ENCODE measurements at places on chromosomes 7 and 10.

- no peak for DNase-seq
These were observed 56.8 kb downstream of the CACNB2 start for GRCh38 chr10:18196806-18197550.

GRCh38 chr7:51019191-51019844 is 236.6 kb upstream of the GRB10 start:
- no peak for DNase-seq

DNA sequence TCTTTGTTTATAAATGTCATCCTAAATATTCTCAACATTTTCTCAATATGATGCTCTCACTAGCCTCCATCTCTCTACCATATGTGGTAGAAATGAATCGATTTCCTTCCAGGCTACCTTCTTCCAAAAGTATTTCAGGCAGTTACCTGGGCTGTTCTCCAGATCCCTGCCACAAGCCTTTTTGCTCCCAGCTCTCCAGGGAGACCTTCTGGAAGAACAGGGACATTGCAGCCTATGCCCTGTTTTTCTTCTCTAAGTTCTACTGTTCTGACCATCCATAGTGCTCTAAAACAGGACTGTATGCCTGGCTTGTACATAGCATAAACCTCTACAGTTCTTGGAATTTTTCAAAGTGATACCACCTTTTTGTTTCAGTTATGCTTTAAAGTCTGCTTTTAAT is 552.8 kb downstream of the ANKRD7 start:
- no peak for DNase-seq

DNA sequence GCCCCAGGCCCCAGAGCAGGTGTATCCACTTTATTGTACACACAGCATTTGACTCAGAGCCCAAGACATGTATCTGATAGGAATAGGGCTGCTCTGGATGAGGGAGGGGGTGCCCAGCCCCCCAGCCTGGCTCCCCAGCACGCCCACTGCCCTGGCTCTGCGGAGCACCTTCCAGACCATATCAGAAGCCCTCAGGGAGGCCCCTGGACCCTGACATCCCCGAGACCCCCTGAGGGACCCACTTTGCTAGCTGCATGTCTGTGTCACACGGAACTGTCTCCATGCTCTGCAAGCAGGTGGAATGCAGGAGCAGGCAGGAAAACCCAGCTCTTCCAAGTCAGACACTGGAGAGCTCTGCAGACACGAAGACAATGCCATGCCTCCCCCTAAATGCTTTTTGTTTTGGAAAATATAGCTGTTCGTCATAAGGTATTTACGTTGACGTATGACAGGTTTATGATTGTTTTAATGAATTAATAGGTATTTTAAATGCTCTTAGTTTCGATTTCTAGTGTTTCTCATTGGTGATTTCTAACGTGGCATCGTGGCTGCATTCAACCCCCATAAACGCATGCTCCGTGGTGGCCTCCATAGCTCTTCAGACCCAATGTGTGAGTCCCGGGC is 92.8 kb upstream of the INSIG1 start:
- DNase-seq, result no peak

- no peak for DNase-seq
These were observed 73.3 kb upstream of the GSDME start for GRCh38 chr7:24830440-24831050.

GRCh38 chr10:114359041-114359952 is 45.0 kb downstream of the AFAP1L2 start:
- no peak for DNase-seq

DNA sequence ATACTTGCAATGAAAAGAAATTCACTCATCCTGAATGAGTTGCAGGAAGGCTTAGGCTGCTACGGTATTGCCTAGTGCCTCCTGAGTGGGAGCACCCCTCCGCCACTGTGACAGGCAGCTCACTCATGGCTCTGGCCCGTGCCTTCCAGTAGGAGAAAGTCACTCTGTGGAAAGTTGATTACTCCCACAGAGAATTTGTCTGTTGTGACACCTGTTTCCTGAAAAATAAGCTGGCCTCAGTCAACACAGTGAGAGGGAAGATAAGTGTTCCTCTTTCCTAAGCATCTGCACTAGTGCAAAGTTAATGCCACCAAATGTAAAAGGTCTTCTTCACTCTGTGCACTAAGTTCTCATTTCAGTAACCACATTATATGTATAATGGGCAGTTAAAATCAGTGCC is 158.8 kb upstream of the INHBA start:
- DNase-seq, result no peak

- no peak for DNase-seq
These were observed 584.7 kb downstream of the PHTF2 start for GRCh38 chr7:78383096-78383880.

DNA sequence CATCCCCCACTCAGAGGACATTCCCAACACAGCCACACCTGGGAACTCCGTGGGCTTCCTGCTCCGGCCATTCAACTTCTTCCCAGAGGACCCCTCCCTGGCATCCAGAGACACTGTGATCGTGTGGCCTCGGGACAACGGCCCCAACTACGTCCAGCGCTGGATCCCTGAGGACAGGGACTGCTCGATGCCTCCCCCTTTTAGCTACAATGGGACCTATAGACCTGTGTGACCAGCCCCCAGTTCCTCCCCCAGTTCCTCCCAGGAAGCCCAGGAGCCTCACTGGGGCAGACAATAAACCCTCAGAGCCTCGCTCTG is 8.6 kb downstream of the AOC1 start:
- DNase-seq, result no peak

GRCh38 chr7:105677817-105678573 is 96.7 kb upstream of the EFCAB10 start:
- peak; percentile 46 for DNase-seq

DNA sequence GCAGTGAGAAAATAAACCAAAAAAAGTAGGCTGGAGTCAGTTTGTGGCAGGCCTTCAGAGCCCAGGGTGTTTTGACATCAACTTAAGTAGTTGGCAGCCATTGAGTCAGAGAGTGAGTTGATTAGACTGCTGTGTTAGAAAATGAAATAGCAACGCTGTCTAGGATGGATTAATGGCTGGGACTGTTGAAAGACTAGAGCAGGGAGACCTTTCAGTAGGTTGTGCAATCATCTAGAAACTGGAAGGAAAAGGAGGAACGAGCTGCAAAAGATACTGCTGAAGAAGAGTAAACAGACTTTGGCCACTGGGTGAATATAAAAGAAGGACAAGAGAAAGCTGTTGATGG is 28.6 kb upstream of the TRIL start:
- no peak for DNase-seq

- DNase-seq, result no peak
These were observed 13.6 kb downstream of the PDLIM1 start for GRCh38 chr10:95277201-95277570.

- no peak for DNase-seq
These were observed 27.4 kb upstream of the GNAI1 start for GRCh38 chr7:80107278-80107677.

DNA sequence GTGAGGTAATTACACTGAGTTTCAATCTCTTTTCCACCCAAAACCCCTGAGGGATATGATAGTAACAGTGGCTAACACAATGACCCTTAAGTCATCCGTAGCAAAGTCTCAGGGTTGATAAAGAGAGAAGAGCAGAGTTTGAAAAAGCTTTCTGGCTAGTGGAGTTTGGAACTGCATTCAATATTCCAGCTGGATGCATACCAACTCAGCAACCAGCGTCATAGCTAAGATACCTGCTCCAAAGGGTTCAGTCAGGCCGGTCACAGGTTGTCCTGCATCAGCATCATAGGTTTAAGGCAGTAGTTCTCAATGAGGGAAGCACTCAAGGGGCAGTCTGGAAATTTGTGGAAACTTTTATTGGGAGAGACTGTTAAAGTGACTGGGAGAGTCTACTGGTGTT is 93.5 kb downstream of the CNOT4 start:
- no peak for DNase-seq

DNA sequence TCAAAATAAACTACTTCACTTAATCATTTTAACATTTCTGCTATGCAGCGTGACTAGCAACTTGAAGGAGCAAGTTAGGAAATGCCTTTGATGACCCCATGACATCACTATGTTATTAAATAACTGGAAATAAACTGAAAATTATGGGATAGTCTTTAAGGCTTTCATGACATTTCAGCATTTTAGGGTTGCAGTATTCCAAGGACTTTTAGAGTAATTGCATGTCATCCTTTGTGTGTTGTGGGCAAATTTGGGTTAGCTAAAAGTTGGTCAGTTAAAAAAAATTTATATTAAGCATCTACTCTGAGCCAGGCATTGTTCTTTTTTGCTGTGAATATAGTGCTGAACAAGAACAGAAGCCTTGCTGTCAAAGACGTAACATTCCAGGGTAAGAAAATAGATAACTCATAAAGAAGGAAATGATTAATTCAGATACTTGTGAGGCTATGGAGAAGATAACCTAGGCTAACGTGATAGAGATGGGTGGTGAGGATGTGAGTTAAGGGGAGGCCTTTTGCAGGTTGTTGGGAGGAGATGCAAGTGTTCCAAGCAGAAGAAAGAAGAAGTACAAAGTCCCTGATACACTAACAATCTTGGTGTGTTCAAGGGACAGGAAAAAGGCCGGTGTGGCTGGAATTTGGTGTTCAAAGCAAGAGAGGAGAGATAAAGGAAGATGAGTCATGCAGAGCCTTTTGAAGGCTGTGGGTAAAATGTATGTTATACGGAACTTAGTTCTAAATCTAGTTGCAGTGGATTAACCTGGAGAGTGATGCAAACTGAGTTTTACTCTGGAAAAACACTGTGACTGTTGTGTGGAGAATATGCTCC is 610.2 kb downstream of the AUTS2 start:
- no peak for DNase-seq

DNA sequence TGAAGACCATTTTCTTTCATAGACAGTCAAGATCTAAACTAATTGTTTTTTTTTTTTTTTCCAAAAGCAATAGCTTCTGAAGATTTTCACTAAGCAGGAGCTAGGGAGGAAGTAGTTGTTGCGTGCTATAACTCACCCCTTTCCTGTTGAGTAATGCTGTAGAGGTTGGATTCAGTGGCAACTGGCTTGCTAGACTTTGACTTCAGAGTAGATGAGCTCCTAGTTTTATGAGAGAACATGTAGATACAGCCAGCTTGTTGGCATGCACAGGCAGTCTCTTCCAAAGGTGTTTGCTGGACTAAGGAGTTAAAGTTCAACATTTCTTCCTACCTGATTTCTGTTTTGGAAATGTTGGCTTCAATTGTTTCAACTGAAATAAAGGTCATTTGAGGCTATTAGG is 66.2 kb upstream of the MXI1 start:
- DNase-seq, result no peak

GRCh38 chr7:92833024-92833765 is 3.2 kb downstream of the CDK6 start:
- DNase-seq, result peak; percentile 75

- no peak for DNase-seq
These were observed 222.6 kb downstream of the MGMT start for GRCh38 chr10:129689671-129690071.

DNA sequence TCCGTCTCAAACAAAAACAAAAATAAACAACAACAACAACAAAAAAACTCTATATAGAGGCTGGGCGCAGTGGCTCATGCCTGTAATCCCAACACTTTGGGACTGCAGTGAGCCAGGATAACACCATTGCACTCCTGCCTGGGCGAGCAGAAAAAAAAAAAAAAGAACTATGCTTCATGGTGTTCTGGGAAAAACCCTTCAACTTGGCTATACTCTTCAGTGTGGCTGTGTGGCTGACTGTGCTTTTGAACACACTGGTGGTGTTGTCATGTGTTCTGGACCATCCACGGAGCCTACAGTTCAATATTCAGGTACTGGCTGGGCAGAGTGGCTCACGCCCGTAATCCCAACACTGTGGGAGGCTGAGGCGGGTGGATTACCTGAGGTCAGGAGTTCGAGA is 26.5 kb downstream of the SNX8 start:
- no peak for DNase-seq

GRCh38 chr7:74032624-74033371 is 4.8 kb downstream of the ELN start:
- no peak for DNase-seq

GRCh38 chr7:86645225-86645608 is 1.5 kb downstream of the GRM3 start:
- no peak for DNase-seq

GRCh38 chr7:71682841-71683781 is 551.2 kb downstream of the GALNT17 start:
- no peak for DNase-seq

- DNase-seq, result no peak
These were observed 137.8 kb upstream of the TNS3 start for GRCh38 chr7:47719675-47720074.

GRCh38 chr10:35611750-35612149 is 6.6 kb downstream of the GJD4 start:
- DNase-seq, result no peak

GRCh38 chr10:69955897-69956740 is 96.5 kb upstream of the MACROH2A2 start:
- DNase-seq, result no peak
